SJSA1 (cell line): ENCODE measurements at places on chromosomes 16 and 17. TPM values are rescaled to one million over a fixed set of nuclear protein-coding genes. Genes with fewer than 3 reads are reported as not detected.

DNA sequence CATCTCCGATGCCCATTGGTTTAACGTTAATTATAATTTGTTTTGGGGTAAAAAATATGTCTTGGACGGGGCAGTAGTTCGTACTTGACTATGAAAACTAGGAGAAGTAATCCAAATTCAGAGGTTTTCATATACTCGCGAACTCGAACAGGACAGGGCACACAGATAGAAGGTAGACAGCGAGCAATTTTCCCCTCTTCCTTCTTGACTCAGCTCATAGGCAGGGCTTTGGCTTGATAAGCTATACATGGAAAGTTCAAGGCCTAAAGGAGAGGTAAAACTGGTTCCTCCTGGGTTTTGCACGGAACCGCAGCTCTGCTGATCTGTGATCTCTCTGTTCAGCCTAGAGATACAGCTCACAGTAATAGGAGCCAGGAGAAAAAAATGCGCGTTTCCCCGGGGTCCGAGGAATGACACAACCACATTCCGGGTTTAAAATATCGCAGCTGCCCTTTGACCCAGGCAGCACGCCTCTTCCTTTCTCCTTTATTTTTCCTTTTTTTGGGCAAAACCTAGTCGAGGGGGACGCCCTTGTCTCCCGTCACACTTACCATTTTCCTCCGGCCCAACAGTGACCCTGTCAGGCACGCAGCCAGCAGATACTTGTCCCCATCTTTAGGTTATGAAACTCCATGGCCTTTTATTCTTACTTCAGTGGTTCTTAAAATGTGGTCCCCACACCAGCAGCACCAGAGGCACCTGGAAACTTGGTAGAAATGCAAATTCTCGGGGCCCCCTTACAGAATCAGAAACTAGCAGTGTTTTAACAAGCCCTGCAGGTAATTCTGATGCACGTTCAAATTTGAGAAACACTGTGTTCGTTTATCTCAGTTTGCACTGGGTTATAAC is 1.7 kb upstream of the LASP1 start:
- H3K27ac ChIP-seq: peak overlapping the region; percentile 38
- peak overlapping the region; percentile 92 for H3K4me3 ChIP-seq
- peaks cover 26% of the 10 kb centered on the region for H3K36me3 ChIP-seq
- no peaks in the 10 kb centered on the region for H3K27me3 ChIP-seq
- peaks cover 47% of the 10 kb centered on the region for H3K4me1 ChIP-seq

GRCh38 chr17:73452009-73452408 is 140.2 kb upstream of the CDC42EP4 start:
- no peak for DNase-seq
- no peaks in the 10 kb centered on the region for H3K4me1 ChIP-seq
- H3K27me3 ChIP-seq: peaks cover 52% of the 10 kb centered on the region

The CHRNE gene
- total RNA-seq: 0.29 TPM in 1 of 2 replicates, not detected in the other

DNA sequence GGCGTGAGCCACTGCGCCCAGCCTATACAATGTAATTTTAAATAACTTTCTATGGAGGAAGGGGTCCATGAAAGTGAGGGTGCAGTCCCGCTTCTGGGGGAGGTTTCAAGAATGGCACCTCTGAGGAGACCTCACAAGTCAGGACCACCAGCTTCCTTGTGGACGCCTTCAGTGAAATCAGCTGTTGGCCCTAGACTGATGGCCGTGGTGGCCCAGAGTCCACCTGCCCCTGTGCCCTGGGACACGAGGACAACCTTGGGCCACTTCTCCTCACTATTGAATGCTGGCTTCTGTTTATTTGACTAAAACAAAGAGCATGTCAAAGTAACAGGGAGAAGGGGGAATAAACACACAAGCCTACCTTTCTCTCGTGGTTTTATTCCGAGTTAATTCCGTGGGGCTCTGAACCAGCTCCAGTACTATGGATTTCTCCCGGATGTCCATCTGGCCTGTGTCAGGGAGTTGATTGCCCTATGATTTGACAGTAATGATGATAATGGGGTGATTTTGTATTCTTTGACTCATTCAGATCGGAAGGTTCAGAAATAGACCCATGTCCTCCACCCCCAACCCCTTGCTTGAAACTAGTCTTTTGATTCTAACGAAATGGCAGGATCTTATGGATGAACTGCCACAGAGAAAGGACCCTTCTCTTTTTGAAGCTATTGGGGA is 8.6 kb upstream of the CBX4 start:
- peaks cover 59% of the 10 kb centered on the region for H3K4me1 ChIP-seq
- no peak for DNase-seq
- H3K36me3 ChIP-seq: peaks cover 4% of the 10 kb centered on the region; the same call in 1 of the 2 replicates

DNA sequence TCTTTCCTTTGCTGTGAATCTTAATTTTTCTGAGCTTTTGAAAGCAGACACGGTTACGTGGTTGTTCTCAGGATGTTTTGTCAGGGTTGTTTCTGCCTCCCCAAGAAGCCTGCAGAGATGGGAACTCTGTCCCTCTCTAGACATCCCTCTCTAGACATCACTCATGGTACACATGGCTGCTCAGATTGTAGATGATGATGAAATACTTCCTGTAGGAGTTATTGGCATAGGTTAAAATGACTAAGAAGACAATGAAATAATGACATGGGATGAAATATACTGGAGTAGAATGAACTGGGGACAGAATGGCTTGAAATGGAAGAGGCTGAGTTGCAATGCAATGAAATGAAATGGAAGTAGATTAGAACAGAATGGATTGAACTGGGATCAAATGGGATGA is 253.4 kb downstream of the SHISA9 start:
- no peaks in the 10 kb centered on the region for H3K4me1 ChIP-seq
- no peaks in the 10 kb centered on the region for H3K27me3 ChIP-seq
- H3K36me3 ChIP-seq: no peaks in the 10 kb centered on the region
- no peak for DNase-seq
- H3K27ac ChIP-seq: no peak overlapping the region

DNA sequence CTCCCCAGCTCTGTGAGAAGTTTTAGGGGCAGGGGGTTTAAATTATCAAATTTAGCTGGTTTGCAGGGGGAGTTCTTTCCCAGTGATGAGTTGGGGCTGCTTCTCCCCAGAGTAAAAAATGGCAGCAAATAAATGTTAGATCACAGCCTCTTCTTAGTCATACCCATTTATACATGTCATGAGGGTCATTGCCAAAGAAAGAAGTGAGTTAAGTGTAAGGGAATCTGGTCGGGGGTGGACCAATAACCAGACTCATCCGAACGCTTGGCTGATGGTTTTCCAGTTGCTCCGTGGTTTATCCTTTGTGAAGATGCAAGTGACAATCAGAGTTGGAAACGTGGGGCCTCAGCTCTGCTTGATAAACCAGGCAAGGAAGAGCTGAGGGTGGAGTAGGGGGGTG is 87.1 kb downstream of the PLXDC1 start:
- H3K4me1 ChIP-seq: peaks cover 23% of the 10 kb centered on the region
- no peak overlapping the region for H3K27ac ChIP-seq
- no peaks in the 10 kb centered on the region for H3K36me3 ChIP-seq
- H3K4me3 ChIP-seq: no peak overlapping the region
- no peak for DNase-seq

DNA sequence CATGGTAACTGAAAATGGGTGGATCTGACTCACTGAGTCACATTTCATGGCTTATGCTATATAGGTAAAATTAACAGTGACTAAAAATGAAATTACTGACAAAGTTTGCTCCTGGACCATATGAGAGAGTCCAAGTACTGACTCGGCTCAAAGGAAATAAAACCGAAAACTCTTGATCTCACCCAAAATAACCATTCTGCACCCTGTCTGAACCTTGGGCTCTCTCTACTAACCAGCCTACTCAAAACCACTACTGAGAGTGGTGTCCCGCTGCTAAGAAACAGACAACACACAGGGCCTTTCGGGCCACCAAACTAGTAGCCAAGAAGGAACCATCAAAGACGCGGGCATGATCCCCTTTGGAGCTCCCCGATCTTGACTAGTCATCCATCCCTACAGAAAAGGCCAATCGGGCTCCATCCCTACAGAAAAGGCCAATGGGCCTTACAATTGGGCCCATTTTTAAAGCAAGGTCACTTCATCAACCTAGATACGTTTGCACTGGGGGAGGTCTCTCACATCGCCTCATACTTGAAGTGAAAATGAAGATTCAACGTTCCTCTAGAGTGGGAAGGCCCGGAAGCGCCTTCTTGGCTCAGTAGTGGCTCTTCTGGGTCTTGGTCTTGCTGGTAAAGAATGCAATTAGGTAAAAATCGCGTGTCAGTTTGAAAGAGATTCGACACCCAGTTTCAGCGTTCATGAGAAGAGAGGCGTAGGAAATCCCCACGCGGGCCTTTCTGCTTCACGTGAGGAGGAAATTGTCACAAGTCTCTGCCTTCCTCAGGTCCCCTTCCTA is 720 bp upstream of the ZPBP2 start:
- no peaks in the 10 kb centered on the region for H3K36me3 ChIP-seq
- H3K27me3 ChIP-seq: peaks cover 48% of the 10 kb centered on the region
- H3K27ac ChIP-seq: no peak overlapping the region
- DNase-seq: no peak
- H3K4me1 ChIP-seq: peaks cover 4% of the 10 kb centered on the region; the same call in 1 of the 2 replicates

The GPR142 gene
- not detected in 2 replicates for total RNA-seq

The GJD3 gene
- total RNA-seq: not detected in 2 replicates

- no peak overlapping the region for H3K27ac ChIP-seq
- DNase-seq: no peak
- H3K4me1 ChIP-seq: no peaks in the 10 kb centered on the region
- no peak overlapping the region for H3K4me3 ChIP-seq
Measured at GRCh38 chr16:12708266-12708665, 95.4 kb downstream of the CPPED1 start.

The CMTM4 gene
- 8.9 and 14.6 TPM in 2 replicates for total RNA-seq

DNA sequence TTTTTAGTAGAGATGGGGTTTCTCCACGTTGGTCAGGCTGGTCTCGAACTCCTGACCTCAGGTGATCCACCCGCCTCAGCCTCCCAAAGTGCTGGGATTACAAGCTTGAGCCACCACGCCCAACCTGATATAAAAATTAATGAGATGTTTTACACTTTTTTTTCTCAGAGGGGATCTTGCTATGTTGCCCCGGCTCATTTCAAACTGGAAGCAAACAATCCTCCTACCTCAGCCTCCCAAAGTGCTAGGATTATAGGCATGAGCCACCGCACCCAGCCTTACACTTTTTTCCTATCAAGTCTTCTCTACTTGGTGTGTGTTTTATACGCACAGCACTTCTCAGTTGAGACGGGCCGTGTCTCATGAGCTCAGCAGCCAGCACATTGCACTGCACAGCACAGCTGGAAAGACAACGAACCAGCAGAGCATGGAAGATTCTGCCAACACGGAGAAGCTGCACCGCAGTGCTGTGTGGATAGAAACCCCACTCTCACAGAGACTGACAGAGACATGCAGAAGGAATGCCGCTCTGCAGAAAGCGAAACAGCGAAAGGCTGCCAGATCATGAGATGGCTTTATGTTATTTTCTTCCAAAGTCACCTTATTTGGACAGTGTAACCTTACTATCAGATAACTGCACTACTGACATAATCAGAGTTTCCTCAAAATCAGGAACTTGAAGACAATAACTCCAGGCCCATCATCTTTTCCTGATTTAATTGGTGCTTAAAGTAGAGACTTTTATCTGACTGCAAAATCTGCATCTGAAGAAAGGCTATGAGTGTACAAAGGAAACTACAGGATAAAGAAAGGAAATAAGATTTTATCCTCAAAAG is 6.5 kb upstream of the QRICH2 start:
- H3K36me3 ChIP-seq: peaks cover 72% of the 10 kb centered on the region
- DNase-seq: no peak
- H3K27me3 ChIP-seq: no peaks in the 10 kb centered on the region

DNA sequence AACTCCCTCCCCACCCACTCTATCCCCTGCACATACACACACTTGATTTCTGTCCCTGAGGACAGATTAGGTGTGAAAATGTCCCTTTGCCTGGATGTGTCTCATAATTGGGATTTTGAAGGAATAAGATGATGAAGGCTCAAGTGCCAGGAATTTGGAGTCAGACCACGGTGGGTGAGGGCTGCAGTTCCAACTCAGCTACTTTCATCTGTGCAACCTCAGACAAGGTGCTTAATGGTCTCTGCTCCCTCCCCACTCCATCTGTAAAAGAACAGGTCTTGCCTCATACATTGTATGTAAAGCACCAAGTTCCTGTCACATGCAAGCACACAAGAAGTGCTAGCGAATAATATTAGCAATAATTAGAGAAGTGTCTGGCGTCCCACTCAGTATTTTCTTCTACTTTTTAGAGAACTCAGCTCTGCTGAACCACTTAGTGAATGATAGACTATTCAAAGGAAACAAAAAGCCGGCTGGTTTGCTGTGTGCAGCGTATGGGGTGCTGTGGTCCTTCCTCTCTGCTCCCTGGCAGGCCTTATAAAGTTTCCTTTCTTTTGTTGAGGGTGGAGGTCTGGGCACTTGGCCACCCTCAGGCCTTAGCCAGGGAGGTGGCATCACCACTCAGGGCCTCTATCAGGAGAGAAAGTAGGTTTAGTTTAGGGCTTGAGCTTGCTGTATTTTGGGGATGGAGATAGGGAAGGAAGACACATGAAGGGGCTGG is 6.4 kb downstream of the TBX4 start:
- H3K27ac ChIP-seq: no peak overlapping the region
- H3K36me3 ChIP-seq: no peaks in the 10 kb centered on the region
- peaks cover 7% of the 10 kb centered on the region; the same call in 1 of the 2 replicates for H3K27me3 ChIP-seq
- DNase-seq: peak; percentile 12
- H3K4me3 ChIP-seq: no peak overlapping the region
- H3K4me1 ChIP-seq: 0 out of 2 replicates have a peak, but pooled peaks cover 4% of the 10 kb centered on the region

The MMP15 gene
- 1.2 and 1.9 TPM in 2 replicates for total RNA-seq

DNA sequence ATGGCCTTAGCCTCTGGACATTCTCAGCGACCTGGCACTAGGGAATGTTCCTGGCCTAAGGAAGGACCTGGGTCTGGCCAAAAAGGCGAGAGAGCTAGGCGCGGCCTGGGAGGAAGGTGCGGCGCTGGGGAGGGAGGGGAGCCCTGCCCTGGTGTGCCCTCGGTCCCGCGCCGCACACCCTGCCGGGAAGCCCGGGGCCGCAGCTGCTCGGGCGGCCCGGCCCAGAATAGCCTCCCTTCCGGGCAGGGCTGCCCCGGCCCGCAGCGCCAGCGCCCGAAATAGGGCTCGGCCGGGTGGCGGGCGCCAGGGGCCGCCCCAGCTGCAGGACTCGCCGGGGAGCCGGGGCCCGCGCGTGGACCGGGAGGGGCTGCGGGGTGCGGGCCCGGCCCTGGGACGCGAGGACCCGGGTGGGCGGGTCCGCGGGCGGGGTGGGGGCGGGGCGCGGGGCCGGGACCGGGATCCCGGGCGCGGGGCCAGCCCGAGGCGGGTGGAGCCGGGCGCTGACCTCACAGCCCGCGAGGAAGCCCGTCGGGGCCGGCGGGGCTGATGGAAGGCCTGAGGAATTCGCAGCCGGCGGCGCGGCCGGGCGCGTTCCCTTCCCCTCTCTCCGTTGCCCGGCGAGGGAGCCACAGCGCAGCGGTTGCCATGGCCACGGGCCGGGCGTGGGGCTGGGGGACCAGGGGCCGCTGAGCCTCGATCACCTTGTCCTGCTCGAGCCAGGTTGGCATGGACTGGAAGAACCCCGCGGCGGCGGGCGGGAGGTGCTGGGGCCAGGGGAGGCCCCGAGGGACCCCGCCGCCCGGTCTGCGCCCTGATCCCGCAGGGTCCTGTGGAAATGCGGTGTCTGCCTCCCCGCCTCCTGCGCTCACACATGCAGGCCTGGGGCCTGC is 18.1 kb downstream of the SOCS3 start:
- peak overlapping the region; percentile 34 for H3K4me3 ChIP-seq
- H3K27ac ChIP-seq: peak overlapping the region; percentile 88
- H3K4me1 ChIP-seq: peaks cover 50% of the 10 kb centered on the region
- H3K36me3 ChIP-seq: no peaks in the 10 kb centered on the region
- DNase-seq: peak; percentile 86

- H3K27ac ChIP-seq: no peak within 1 kb of the TSS
- H3K4me1 ChIP-seq: peaks cover 10% of the 10 kb centered on the region
- peak; percentile 43 for DNase-seq
- H3K36me3 ChIP-seq: peaks cover 3% of the 10 kb centered on the region; the same call in 1 of the 2 replicates
- peaks cover 8% of the 10 kb centered on the region; the same call in 1 of the 2 replicates for H3K27me3 ChIP-seq
Measured at GRCh38 chr17:44363613-44364159, at the start of gene FAM171A2. Gene FAM171A2 (minus strand): TSS chr17:44363853. CDS start chr17:44363714, 139 bp downstream.

- H3K4me3 ChIP-seq: no peak overlapping the region
- no peaks in the 10 kb centered on the region for H3K27me3 ChIP-seq
- H3K36me3 ChIP-seq: peaks cover 43% of the 10 kb centered on the region
Measured at GRCh38 chr17:37446027-37446426, 39.3 kb downstream of the TADA2A start.

The KRTAP4-9 gene
- not detected in 2 replicates for total RNA-seq
